ENCODE measurements at places on chromosomes 1 and 21. TPM values are rescaled to one million over a fixed set of nuclear protein-coding genes. Genes with fewer than 3 reads are reported as not detected.

GRCh38 chr1:96492236-96492635 lies 229.3 kb upstream of the PTBP2 start:
- no peak for DNase-seq

GRCh38 chr1:30880678-30881318 lies 27.8 kb downstream of the SDC3 start:
- DNase-seq = no peak

DNA sequence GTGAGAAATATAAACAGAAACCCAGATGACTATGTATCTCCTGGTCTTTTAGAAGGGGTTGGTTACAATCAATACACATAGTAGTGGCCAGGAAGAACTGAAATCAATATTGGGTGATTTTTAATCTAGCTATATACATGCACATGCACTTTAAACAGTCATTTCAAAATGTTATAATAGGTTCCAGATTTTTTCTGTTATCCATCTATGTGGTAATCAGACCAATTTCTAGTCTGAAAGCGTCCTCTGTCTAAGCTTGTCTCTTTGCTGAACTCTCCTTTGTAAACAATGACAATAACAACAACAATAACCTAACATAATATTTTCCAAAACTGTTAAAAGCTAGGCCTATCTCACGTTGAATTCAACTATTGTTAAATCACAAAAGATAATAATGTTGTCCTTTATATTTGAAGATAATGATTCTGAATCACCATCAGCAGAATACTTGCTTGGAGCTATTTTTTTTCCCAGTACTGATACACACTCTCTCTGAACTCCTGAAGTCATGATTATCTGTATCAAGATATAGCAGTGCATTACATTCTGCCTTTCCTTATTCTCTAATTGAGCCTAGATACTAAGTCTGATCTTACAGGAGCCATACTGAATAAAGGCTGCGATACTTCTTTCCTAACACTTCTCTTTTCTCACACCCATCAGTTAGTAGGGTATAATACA lies 496.8 kb upstream of the ZRANB2 start:
- no peak for DNase-seq

The LCE3E gene
- total RNA-seq = not detected

- no peak for DNase-seq
Observed at GRCh38 chr1:18673976-18674375, 43.3 kb downstream of the PAX7 start.

GRCh38 chr1:147241934-147242448 lies 493 bp upstream of the CHD1L start:
- no peak for DNase-seq

The S100A7A gene
- total RNA-seq = not detected

GRCh38 chr1:40876891-40877290 lies 14.7 kb upstream of the CITED4 start:
- DNase-seq = no peak

The C1orf198 gene
- 32.8 TPM for total RNA-seq

The MAB21L3 gene
- 0.37 TPM for total RNA-seq

The PGLYRP4 gene
- not detected for total RNA-seq

DNA sequence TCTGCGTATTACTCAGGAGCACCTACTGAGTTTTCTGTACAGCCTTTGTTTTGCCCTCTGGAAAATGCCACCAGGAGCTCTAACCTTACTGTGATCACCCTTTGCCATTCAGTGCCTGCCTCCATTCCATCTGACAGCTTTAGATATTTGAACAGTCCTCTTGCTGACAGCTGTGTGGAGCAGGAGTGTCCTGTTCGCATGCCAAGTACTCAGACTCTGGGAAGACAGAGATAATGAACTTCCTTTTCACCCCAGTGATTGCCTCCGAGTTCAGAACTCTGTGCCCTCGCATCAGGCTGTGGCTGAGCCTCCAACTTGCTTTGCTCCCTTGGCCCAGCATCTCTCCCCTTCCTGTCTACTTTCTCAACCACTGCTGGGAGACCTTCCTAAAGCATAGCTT lies 74.0 kb downstream of the CACNA1E start:
- DNase-seq = no peak

DNA sequence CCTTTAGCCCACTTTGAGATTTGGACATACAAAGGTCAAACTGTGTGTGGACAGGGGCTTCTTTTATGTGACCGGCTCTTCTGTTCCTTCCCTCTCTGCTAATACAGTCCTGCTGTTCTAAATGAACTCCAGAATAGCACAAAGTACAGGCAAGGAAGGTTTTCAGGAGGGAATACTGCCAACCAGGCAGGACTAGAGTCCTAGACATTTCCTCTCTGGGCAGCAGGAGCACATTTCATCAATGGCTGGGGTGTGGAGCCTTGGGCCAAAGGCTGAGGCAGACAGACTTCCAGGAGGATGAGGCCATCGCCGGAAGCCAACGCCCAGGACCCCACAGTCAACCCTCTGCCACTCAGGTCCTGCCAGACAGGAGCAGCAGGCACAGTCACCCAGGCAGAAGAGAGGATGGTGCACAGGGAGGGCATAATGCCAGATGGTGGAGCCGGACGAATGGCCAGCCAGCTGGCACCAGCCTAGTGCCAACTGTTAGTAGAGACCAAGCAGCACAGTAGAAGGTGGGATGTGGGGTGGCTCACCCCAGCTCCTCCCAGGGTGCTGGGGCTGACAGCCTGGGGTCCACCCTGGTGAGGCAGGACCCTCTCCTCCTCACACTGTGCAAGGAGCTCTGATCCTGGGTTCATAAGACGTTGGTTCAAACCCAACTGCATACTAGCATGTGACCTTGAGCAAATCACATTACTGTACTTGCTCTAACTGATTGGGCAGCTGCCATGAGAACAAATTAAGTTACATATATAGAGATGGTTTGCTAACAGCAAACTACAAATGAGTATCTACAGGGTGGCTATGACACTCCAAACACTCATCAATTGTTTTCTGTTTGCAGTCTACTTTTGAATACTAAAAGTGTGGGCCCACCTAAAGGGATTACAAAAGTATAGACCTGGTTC lies 410.7 kb downstream of the SIPA1L2 start:
- DNase-seq = no peak

DNA sequence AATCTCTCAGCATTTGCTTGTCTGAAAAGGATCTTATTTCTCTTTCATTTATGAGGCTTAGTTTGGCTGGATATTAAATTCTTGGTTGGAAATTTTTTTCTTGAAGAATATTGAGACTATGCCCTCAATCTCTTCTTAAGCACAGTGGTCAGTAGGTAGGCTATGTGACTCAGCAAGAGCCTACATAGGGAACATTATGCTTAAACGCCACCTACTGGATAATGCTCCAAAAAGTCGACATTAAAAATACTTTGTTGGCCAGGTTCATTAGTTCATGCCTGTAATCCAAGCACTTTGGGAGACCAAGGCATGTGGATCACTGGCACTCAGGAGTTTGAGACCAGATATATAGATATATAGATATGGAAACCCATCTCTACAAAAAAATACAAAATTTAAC lies 678.0 kb upstream of the USP24 start:
- no peak for DNase-seq

The CELA3B gene
- total RNA-seq = not detected

GRCh38 chr1:12478612-12478985 lies 139.4 kb downstream of the DHRS3 start:
- DNase-seq = no peak

The CPLANE2 gene
- 13.3 TPM for total RNA-seq

DNA sequence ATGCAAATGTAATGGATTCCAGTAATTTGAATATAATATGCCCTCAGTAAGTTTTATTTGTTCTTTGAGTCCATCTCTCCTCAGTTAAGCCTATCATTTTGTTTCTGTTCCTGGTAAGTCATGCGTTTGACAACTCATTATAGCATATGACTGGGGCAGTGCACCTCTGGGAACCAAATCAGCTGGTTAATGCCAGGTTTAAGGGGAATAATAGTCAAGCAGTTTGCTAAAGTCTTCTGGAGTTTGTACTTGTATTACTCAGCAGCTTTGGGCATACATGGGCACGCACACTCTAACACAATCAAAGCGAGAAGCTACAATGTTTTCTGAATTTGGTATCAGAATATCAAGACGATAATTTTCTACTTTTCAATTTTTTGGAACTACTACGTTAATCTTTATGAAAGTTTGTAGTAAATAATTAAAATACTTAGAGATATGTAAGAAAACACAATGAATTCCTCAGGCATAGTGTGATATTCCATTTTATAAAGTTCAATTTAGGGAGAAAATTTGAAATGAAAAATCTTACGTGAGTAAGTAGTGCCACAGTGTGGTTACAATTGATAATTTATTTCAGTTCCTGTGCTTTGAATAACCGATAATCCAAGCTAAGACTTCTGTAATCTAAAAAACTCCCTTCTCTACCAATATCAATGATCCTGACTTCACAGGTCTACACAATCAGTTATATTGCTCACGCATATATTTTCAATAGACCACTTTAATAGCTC lies 43.8 kb upstream of the KCTD3 start:
- DNase-seq = no peak

DNA sequence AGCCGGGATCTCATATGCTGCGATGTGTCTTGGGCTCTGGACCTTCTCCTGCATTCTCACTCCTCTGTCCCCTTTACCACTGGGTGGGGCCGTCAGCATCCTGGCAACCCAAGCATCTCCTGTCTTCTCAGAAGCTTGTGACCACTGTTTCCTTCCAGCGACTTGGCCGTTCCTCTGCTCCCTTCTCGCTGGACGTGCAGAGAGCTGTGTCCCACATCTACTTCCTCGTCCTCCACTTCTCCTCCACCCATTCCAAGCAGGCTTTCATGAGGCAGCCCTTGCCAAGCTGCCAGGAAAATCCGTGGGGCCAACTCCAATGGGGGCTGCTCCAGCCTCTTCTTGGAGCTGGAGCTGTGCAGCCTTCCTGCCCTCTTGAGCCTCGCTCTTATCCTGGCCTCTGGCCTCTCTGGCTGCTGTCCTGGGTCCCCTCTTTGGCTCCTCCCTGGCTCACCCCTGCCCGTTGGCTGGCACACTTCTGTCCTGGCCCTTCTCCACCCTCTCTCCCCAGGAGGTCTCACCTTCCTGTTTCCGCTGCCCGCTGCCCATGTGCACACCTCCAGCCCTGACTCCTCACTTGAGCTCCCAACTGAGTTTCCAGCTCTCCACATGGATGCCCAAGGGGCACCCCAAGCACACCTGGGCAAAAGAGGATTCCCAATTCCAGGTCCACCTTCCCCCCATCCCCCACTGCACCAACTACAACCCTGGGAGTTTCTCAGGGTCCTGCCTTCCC lies 8.7 kb downstream of the FAM131C start:
- DNase-seq = no peak

DNA sequence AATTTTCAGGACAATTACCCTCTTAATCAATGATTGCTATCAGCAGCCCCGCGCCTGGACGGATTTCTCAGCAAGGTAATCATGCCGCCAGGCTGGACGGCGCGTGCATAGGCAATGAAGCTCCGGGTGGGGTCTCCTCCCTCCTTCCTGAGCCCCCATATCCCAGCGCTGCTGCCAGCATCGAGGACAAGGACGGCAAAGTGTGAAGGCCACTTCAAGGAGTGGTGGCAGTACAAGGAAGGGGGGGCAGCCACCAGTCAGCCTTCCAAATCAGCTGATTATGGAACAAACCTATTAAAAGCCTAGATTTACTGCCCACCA lies 51.1 kb downstream of the DMAP1 start:
- DNase-seq = no peak

The TSACC gene
- not detected for total RNA-seq

- DNase-seq = no peak
Observed at GRCh38 chr1:53454019-53454418, 5.2 kb upstream of the DMRTB1 start.

The S100A16 gene
- 84.5 TPM for total RNA-seq

DNA sequence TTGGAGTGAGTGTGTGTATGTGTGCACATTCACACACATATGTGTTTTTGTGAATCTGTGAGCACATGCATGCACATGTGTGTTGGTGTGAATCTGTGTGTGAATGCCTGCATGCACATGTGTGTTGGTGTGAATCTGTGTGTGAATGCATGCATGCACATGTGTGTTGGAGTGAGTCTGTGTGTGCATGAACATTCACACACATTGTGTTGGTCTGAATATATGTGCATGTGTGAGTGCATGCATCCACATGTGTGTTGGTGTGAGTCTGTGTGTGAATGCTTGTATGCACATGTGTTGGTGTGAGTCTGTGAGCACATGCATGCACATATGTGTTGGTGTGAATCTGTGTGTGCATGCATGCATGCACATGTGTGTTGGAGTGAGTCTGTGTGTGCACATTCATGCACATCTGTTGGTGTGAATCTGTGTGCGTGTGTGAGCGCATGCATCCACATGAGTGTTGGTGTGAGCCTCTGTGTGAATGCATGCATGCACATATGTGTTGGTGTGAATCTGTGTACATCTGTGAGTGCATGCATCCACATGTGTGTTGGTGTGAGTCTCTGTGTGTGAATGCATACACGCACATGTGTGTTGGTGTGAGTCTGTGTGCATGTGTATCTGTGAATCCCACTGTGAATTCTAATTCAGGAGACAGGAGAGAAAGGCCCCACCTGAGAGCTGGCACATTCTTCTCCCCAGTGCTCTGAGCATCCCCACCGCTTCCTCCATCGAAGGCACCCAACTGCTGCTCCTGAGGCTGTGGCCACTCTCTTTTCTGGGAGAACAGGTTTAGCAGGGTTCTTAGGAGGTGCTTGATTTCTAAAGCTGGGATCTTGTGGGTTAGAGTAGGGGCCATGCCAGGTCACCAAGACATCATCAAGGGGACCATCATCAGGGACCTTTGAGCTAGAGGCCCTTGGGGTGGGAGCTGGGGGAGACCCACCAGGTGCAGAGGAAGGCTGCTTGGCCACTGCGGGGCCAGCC lies 117.5 kb upstream of the ARHGEF16 start:
- no peak for DNase-seq

DNA sequence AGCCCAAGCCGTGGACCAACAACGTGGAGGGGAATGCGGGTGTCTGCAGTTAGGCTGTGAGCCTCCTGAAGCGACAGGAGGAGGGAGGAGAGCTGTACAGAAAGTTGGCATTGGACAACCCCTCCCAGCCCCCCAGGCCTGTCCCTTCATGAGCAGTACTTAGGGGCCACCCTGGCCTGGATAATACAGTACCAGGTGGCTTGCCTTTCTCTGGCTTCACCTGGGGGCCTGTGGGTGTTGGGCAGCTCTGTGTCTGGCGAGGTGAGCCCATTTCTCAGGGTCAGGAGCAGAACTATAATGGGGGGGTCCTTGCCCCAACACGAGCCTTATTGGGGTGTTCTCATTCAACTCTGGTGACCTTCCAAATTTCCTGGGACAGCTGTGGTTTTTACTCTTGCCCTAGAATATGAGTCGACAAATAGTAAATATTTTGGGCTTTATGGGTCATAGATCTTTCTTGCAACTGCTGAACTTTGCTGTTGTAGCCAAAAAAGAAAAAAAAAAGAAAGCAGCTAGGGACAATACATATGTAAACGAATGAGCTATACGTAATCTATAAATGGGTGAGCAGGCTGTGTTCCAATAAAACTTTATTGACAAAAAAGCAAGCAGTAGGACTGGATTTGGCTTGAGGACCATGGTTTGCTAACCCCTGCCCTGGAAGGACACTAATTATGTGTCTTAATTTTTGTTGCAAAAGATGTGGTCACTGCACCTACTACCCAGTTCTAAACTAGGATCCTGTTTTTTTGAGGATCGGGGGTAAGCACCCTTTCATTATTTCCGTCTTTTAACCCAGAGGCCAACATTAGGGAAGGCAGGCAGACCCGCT lies 11.4 kb downstream of the COQ8A start:
- no peak for DNase-seq

The LRRC7 gene
- total RNA-seq = not detected
